ENCODE measurements at places on chromosomes 2 and 18. TPM values are rescaled to one million over a fixed set of nuclear protein-coding genes. Genes with fewer than 3 reads are reported as not detected.

LOXHD1 gene
- polyA plus RNA-seq, result 0.53 TPM

SERPINB2 gene
- 0.14 TPM for polyA plus RNA-seq

PLB1 gene
- polyA plus RNA-seq, result 1.4 TPM

PAX3 gene
- not detected for polyA plus RNA-seq

- no peak for DNase-seq
Observed at GRCh38 chr2:191802180-191802579, 44.7 kb downstream of the CAVIN2 start.

- DNase-seq, result no peak
Observed at GRCh38 chr2:235968616-235969324, 199.4 kb downstream of the GBX2 start.

DNA sequence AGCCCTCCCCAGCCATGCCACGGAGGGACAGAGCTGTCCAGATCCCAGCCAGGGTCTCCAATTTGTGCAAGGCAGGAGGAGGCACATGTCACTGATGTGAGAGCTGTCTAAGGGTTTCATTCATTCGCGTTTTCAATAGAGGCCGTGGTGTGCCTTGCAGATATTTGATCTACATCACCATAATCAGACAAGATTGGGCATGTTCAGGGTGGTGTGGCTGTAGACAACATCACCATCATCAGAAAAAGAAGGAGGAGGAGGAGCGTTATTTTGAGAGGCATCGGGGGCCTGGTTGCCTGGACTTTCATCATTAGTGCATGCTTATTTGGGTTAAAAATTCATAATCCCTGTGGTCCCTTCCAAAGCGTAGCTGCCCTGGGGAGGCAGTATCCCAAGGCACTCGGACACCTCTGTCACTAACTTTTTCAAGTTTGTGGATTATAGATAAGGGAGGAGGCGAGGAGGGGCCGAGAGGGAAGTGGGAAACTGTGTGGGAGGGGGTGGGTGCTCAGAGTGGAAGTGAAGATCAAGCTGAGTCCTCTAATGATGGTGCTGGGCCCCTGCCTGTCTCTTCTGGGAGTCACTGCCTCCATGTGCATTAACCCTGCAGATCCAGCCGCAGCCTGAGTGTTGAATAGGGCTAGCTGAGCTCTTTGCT lies 194.1 kb downstream of the CTIF start:
- DNase-seq, result no peak

DNA sequence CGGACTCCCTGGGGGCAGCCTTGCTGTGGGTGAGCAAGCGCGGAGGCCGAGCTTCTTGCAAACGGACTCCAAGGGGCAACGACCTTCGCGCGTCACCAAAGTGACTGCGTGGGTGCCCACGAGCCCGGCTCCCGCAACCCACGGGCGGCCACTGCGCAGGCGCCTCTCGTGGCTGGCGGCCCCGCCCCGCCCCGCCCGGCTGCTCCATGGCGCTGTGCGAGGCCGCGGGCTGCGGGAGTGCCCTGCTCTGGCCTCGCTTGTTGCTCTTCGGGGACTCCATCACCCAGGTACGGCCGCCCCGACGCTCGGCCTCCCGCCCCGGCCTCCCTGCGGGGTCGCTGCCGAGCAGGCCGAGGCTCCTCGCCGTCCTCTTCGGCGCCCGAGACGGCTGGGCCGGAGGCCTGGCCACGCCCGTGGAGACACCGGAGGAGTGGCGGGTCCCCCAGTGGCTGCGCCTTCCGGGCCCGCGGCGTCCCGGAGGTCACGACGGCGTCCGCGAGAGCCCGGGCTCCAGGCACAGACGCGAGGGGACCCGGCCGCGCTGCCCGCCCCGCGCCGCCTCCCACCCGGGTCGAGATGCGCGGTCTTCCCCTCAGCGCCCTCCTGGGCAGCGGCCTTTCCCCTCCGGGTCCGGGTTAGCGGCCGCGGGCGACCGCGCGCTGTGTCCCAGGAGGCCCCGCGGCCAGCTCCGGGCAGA lies at the start of gene IAH1:
Gene IAH1, plus strand, starts transcription at position 191 of the 697 bp plus-strand sequence. Its CDS starts 16 bp downstream, at position 207.
- DNase-seq, result peak; percentile 32

DNA sequence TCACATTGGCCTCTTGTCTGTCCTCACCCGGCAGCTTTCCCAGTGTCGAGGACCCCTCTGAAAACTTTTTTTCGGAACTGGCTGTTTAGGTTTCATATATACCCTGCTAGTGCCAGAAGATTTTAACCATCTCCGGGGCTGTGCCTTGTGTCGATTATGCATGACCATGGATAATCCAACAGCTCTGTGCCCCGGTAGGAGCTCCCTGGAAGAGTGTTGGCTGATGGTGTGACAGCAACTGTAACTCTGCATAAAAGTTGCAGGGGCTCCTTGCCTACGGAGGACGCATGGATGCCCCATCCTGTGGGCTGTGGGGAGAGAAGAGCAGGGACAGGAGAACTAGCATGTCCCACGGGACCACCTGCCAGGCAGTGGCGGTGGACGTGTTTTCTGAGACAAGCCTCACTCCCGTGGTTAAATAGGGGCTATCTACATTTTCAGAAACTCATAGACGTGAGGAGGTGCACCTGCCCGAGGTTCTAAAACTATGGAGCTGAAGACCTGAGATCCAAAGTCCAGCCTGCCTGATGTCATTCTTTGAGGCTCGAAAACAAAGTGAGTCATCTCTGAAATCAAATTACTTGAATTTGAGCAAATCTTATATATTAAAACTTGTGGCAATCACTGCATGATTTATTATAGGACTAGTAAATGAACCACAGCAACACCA lies 437.2 kb upstream of the HS6ST1 start:
- no peak for DNase-seq

DNA sequence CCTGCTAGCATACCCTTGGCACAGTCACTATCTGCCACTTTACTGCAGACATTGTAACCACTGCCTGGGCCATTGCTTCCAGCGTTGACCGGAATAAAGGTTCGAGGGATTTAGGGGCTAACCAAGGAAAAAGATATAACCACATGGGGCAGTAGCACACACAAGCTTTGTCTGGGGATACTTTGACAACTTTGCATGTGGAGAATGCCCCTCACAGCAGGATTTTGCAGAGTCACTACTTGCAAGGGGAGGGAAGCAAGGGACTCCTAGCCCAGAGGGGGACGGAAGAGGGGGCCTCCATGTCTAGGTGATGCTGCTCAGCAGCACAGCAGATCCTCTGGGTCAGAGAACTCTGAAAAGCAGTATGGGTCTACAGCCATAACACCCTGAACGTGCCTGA lies 138.7 kb downstream of the SPP2 start:
- no peak for DNase-seq
